ENCODE measurements at places on chromosomes 3 and 15. TPM values are rescaled to one million over a fixed set of nuclear protein-coding genes. Genes with fewer than 3 reads are reported as not detected.

The TLR9 gene
- not detected for total RNA-seq

The ENTPD3 gene
- not detected for total RNA-seq

The HSPBAP1 gene
- 5.1 TPM for total RNA-seq

The MASP1 gene
- 0.13 TPM for total RNA-seq

The PPIP5K1 gene
- 22.0 TPM for total RNA-seq

The AHSG gene
- total RNA-seq = not detected

The ACTC1 gene
- total RNA-seq = not detected

The FOXL2NB gene
- not detected for total RNA-seq

The TMC3 gene
- total RNA-seq = not detected

The ALS2CL gene
- 11.2 TPM for total RNA-seq

The HDC gene
- not detected for total RNA-seq

The AQP9 gene
- total RNA-seq = not detected

The NUSAP1 gene
- 105 TPM for total RNA-seq

The SLC9A9 gene
- 1.5 TPM for total RNA-seq

The NPAP1 gene
- total RNA-seq = not detected

The CDHR4 gene
- total RNA-seq = not detected

The TMEM212 gene
- not detected for total RNA-seq

The AGTR1 gene
- not detected for total RNA-seq

The PLOD2 gene
- total RNA-seq = 78.6 TPM

The KCNMB3 gene
- 1.4 TPM for total RNA-seq

The SEMA3G gene
- total RNA-seq = 3.5 TPM

The MME gene
- 3.8 TPM for total RNA-seq

The CCR9 gene
- total RNA-seq = not detected

The FBN1 gene
- total RNA-seq = 29.1 TPM

The LOXL1 gene
- 2.5 TPM for total RNA-seq

The CNTN6 gene
- total RNA-seq = not detected

The ZIC1 gene
- total RNA-seq = not detected

The RTP1 gene
- total RNA-seq = not detected

The EEF1AKMT4 gene
- 3.4 TPM for total RNA-seq

Measured in mammary microvascular endothelial cell (primary cell).